ENCODE measurements at places on chromosomes 4 and X. TPM values are rescaled to one million over a fixed set of nuclear protein-coding genes. Genes with fewer than 3 reads are reported as not detected.

DNA sequence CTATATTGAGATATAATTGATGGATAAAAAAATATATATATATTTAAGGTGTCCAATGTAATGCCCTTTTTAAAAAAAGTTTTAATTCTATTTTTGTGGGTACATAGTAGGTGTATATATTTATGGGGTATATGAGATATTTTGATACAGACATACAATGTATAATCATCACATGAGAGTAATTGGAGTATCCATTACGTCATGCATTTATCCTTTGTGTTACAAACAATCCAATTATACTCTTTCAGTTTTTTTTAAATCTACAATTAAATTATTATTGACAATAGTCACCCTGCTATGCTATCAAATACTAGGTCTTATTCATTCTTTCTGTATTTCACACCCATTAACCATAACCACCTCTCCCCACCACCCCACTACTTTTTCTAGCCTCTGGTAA, 66.3 kb upstream of the DIPK2B start:
- no peak for DNase-seq

- no peak for DNase-seq
Observed at GRCh38 chr4:146155152-146155724, 20.3 kb upstream of the LSM6 start.

DNA sequence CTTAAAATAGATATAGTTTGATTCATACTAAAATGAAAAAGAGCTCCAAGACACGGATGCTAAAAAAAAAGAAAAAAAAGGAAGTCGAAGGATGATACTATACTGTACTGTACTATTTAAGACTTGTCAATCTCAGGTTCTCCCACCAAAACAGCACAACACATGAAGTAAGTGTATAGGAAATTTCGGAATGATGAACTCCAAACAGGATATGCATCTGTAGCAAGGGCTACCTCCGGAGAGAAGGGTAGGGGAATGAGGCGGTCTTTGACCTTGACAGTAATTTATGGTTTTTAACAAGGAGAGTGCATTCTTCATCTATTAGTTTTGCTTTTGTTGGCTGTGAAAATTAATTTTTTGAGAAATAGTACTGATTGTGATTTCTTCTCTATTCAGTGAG, 541 bp upstream of the FIP1L1 start:
- no peak for DNase-seq

DNA sequence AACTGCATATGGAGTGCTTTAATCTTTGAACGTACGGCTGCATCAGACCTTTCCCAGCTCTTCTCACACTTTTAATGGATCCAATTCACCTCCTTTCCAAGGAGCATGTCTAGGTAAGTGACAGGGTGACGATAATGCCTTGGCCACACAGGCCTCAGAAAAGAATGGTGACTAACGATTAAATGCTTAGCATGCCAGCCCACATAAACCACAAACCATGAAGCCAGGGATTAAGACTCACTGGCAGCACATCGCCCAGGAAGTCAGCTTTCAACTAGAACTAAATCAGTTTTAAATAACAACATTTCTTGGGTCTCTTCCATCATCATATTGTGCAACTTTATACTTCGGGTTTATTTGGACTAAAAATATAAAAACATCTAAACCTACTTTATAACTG, 28.7 kb downstream of the INPP4B start:
- DNase-seq: peak; percentile 88

DNA sequence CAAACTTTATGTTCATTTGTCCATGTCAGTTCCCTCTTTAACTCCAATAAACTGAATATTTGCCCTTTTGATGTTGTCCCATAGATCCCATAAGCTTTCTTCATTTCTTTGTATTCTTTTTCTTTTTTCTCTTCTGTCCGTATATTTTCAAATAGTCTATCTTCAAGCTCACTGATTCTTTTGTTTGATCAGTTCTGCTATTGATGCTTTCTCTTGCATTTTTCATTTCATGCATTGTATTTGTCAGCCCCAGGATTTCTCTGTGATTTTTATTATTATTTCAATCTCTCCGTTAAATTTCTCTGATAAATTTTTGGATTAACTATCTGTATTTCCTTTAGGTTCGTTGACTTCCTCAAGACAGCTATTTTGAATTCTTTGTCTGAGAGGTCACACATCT, 272.9 kb upstream of the GALNT7 start:
- DNase-seq: no peak

The GAGE12E gene
- total RNA-seq: not detected

The HPSE gene
- total RNA-seq: 0.28 TPM

GRCh38 chr4:46550471-46550870, 160.5 kb upstream of the GABRA2 start:
- DNase-seq: no peak

GRCh38 chr4:90186229-90186628, 59.0 kb downstream of the CCSER1 start:
- DNase-seq: no peak

The CTSO gene
- 2.9 TPM for total RNA-seq

- no peak for DNase-seq
Observed at GRCh38 chr4:5101571-5101970, 50.3 kb downstream of the STK32B start.

Data from IMR-90 (cell line).